ENCODE measurements at places on chromosomes 5 and 9.

DNA sequence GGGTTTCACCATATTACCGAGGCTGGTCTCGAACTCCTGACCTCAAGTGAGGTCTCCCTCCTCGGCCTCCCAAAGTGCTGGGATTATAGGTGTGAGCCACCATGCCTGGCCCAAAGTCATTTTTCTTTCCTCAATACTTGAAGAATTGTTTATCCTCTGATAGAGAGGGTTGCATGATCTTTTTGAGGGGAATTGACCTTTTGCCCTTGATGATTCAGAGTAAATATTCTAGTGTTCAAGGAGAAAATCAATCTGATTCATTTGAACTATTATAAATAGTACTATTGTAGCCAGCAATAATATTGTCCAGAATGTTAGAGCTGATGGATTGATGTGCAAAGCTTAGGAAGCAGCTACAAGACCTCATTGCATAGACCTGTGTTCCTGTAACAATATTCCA is 47.1 kb downstream of the UGCG start:
- DNase-seq = no peak

- peak; percentile 42 for DNase-seq
These were observed 235.6 kb downstream of the EDIL3 start for GRCh38 chr5:84149094-84149493.

- no peak for DNase-seq
These were observed 40.9 kb downstream of the TRIO start for GRCh38 chr5:14184082-14184481.

DNA sequence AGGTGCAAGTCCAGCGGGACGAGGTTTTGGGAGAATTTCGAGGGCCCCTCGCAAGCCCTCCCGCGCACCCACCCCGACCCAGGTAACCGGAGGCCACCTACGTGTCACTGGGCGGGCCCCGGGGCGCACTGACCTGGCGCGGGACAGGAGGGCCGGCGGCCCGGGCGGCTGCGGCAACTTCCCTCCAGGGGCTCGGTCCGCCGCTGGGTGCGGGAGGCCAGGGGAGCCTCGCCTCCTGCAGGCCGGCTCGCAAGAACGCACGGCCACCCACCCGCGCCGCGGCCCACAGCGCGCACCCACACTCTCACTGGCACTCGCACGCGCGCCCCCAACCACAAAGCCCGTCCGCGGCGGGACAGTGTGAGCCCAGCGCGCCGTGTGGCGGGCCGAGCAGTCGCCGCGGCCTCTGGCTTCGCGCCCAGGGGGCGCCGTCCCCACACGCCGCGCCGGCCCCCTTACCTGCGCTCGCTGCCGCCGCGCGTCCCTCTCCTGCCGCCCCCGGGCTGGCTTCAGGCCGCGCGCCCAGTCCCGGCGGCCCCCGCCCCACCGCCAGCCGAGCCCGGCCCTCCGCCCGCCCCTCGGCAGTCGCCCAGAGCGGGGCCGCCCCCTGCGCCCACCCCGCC is 451 bp downstream of the LPAR1 start:
- peak; percentile 80 for DNase-seq

- no peak for DNase-seq
These were observed 4.3 kb upstream of the SURF6 start for GRCh38 chr9:133340256-133340655.

DNA sequence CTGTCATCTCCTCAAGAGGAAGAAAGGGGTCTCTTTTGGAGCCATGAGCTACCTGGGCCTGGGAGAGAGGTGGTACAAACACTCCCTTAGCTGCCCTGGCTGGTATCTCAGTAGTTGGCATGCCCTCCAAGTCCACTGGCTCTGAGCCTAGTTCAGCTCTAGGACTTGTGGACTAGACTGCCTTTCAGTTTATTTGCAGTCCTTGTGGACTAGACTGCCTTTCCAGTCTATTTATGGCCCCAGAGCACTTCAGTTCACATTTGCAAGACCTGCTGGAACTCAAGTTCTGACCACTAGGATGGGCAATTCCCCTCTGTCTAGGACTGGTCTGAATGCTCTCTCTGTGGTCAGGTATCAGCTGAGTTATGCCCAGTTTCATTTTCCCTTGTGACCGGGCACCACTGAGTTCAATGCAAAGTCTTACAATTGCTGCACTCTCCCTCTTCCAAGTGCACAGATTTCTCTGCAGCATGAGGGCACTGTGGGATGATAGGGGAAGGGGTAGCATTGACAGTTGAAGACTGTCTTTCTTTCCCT is 1019.0 kb downstream of the TAF11L14 start:
- no peak for DNase-seq

GRCh38 chr5:150454492-150455229 is 5.1 kb upstream of the RPS14 start:
- DNase-seq = no peak

DNA sequence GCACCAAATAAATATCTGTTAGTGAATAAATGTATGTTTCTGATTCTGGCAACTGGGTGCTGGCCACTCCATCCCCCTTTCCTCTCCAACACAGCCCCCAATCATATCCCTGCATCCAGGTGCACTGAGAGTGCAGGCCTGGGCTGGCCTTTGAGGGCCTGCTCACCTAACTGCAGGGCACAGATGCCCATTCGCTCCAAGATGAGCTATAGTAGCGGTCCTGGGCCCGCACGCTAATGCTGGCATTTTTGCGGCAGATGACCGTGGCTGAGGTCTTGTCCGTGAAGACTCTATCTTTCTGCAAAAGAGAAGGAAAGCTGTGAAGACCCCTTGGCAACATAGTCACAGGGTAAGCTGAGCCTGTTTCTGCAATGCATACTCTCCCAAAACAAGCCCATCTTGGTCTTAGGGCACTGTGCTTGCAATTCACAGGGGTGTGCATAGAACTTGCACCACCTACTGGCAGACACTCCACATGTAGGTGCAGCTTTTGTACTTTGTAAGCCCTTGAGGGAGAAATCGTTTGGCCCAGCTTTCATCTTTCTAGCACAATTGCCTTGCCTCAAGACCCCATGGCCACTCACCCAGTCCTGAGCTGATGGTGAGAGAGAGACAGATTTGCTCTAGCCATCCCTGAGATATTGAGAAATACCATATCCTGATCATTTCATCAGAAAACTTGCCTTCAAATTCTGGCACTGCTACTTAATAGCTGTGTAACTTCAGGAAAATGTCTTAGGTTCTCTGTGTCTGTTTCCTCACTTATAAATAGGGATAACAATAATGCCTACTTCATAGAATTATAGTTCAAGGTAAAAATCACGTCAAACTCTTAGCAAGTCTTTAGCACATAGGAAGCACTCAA is 13.5 kb downstream of the IL12B start:
- DNase-seq = peak; percentile 69

DNA sequence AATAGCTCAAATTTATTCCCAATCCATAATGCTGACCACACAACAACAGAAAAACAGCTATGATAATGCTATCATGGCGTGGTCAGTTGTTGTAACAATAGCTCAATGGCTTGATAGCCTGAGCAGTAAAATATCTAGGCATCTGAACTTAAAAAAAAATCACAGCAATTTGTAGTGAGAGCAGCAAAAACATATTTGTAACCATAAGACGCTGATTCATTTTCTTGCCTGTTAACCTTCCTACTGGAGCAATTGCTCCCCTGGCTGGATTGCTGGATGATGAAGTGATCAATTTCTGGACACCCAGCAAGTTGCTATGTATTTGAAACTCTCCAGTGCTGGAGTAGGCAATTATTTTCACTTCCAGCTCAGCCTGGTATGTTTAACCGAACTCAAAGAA is 115.1 kb downstream of the PCSK1 start:
- DNase-seq = no peak

DNA sequence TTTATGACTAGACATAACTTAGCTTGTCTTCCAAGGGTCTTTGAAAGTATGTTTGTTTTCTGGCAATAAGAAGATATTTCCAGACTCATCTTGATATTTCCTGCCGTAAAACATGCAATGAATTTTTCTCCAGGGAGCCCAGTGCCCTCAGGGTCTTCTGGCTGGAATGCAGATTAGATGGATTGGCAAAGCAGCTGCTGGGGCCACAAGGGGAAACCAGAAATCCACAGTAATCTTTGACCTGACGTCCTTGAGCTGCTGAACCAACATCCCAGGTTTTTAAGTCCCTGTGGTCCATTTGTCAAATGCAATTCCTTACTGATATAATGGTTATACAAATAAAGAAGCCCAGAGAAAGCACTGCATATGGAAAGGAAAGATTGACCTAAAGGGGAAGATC is 93.0 kb downstream of the THBS4 start:
- peak; percentile 86 for DNase-seq

DNA sequence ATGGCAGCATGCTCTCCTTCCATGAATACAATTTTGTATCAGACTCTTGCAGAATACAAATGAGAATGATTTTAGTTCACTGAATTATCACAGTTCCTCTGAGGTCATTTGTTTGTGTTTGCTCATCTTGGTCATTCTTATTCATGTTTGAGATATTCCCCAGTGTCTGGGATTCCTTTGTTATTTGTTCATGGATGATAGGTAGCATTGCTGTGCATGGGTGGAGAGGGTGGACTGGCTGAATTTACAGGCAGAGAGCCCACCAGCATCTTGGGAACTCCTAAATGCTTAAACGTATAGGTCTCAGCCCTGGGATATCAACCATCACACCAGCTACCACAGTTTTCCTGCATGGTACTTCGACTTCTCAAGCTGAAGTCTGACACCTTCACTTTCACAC is 459.8 kb downstream of the CCDC171 start:
- DNase-seq = no peak

GRCh38 chr5:126801174-126801991 is 24.4 kb downstream of the LMNB1 start:
- DNase-seq = no peak

- DNase-seq = peak; percentile 57
These were observed 1.5 kb downstream of the SPAAR start for GRCh38 chr9:35910613-35911359.

GRCh38 chr9:81564632-81565031 is 124.7 kb downstream of the TLE1 start:
- DNase-seq = no peak

GRCh38 chr5:26791021-26791420 is 247.4 kb downstream of the CDH9 start:
- DNase-seq = peak; percentile 6

DNA sequence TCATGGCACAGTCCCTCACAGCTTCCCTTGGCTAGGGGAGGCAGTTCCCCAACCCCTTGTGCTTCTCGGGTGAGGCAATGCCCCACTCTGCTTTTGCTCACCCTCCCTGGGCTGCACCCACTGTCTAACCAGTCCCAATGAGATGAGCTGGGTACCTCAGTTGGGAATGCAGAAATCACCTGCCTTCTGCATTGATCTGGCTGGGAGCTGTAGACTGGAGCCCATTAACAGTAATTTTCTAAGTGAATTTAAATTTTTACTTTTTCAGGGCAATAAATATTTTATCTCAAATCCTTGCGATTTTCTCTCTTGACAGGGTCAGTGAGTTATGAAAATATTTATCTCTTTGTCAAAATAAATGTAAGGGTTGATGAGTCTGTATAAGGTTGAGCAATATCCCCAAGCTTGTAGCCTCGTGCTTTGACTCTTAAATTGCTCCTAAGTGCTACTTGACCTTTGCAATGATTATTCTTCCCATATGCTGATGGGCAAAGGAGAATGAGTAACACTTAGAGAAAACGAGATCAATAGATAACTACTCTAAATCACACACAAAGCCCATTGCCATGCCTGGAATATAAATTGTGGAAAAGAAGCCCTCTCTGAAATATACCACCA is 82.1 kb upstream of the MOCS2 start:
- no peak for DNase-seq

DNA sequence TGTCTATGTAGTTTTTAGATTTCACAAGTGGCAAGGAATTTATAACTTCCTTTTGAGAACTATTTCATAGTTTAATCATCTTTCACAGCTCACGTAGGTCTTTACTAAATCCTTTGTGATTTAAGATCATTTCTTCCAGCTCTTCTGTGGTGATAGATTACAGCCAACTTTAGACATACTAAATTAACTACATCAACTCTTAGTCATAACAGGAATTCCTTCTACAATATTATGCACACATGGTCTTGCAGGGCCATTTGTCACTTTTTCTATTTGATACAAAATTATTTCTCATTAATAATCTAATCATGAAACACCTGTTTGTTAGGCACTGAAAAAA is 208.4 kb downstream of the PDE4D start:
- DNase-seq = no peak

DNA sequence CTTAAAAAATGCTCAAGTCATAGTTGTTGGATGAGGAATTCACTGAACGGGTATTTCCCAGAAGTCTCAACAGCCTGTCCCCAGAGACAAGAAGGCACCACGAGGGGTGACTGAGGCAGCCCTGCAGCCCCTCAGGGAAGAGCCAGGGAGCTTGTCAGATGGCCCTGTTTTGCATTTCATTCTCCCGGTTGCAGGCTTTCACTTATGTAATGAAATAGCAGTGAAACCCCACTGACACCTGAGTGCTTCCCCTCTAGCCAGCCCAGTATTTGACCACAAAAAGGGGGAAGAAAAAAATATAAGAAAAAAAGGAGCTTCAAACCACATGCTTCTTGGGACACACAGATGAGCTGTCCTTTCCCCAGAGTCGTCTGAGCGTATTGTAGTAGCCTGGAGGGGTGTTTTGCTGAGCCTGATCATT is 75.3 kb upstream of the IL12B start:
- DNase-seq = no peak

DNA sequence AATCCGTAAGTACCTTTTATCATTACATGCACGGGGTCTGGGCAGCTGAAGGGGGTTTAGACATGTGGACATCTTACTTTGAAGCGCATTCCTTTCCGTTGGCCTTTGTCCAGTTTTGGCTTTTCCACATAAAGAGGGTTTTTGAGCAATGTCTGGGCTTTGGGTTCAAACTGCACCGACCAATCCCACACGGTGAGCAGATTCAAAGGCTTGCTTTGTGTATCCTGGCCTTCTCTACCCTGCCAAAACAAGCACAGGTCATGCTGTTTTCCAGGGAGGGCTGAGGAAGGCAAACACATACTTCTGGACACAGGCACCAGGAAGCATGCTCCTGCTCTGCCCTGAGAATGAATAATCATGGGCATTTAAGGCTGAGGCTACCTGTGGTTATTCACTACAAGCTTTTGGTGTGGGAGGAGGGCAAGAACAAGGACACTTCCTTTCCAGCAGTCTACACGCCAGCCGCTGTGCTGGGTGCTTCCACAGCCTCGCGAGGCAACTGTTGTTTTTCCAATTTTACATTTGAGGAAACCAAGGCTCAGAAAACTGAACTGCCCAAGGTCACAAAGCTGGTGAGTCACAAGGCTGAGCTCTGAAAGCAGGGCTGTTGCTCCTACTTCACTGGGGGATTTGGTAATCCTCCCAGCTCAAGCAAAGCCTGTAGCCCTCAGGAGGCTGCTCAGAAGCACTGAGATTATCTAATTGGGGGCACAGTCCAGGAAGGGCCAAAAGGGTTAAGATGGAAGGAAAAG is 59.8 kb upstream of the GOLPH3 start:
- DNase-seq = no peak

GRCh38 chr9:102069969-102070368 is 331.5 kb upstream of the GRIN3A start:
- no peak for DNase-seq
